Activated CD4-positive, alpha-beta T cell treated with anti-CD3 and anti-CD28 coated beads, Interleukin-2, amount 50 U/mL, for 24 hours (primary cell): ENCODE measurements at places on chromosomes 4 and X.

GRCh38 chrX:1700757-1701156, 85.9 kb downstream of the ASMT start:
- DNase-seq, result no peak

DNA sequence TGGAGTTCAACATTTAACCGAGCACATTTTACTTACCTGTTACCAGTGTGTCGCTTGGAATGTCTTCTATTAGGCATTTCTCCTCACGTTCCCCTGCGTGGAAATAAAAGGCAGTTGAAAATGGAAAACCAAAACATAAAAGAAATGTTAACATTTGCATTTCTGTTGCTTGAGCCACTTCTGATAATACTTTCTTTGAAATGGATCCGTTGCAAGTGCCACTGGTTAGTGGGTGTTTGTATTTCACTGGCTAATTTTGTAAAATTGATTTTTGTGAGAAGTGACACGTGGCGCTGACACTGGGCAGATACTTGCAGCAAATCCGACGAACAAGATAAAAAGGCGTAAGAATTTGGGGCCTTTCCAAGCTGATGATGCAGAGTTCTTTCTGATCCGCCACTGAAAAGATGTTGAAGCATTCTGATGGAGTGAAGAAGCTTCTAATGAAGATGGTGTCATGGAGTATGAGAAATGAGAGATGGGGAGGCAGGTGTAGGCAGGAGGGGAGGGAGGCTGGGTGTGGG, 18.8 kb downstream of the SPON2 start:
- DNase-seq, result no peak

GRCh38 chr4:10029403-10029802, 8.1 kb upstream of the SLC2A9 start:
- DNase-seq, result no peak

DNA sequence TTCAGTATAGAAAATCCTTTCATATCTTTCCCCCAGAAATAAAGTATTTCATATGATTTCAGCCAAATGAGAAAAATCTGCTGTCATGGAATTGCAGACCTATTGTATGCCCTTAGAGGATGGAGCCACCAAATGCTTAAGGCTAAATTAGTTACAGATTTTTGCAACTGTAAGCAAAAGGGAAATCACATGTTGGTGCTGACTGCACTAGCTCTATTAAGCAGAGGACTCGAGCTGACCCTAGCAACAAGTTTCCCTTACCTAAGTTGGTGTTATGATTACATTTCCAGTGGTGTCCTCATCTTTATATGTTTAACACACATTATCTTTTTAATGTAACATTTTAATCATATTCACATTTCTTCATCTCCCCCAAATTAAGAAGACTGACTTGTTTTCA, 58.3 kb upstream of the DOCK11 start:
- DNase-seq, result no peak

- DNase-seq, result no peak
Observed at GRCh38 chrX:9048801-9049200, 14.9 kb upstream of the FAM9B start.

DNA sequence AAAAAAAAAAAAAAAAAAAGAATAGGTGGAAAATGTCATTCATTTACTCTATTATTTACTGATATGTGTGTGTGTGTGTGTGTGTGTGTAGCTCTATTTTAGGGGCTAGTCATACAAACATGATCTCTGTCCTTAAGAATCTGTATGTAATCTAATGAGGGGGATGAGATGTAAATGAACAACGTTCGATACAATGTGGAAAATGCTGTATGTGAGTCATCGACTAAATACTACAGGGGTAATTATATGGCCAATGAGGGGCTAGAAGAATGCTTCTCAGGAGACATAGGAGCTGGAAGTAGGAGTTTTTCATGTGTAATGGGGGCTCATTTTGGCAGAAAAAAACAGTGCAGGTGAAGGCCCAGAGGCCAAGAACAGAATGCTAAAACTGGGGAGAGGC, 41.9 kb downstream of the LEF1 start:
- no peak for DNase-seq
